ENCODE measurements at places on chromosomes 16 and 17.

DNA sequence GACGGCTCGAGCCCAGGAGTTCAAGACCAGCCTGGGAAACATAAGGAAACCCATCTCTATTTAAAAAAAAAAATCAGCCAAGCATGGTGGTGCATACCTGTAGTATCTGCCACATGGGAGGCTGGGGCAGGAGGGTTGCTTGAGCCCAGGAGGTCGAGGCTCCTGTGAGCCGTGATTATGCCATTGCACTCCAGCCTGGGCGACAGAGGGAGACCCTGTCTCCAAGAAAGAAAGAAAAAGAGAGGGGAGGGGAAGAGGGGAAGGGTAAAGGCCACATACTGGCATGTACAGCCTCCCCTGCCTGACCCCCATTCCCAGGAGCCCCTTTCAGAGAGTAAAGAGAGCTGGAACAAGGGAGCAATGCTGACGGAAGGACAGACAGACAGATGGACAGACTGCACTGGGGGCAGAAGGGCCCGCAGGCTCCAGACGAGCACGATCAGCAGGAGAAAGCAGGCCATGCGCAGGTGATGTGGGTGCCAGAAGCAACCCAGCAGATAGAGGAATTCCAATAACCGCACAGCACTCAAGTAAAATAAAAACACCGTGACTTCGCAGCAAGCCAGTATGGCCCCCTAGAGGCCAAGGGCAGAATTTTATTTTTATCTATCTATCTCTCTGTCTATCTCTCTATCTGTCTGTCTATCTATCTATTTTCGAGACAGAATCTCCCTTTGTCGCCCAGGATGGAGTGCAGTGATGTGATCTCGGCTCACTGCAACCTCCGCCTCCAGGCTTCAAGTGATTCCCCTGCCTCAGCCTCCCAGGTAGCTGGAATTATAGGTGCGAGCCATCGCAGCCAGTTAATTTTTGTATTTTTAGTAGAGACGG lies 27.1 kb upstream of the SNN start:
- DNase-seq: peak; percentile 67

DNA sequence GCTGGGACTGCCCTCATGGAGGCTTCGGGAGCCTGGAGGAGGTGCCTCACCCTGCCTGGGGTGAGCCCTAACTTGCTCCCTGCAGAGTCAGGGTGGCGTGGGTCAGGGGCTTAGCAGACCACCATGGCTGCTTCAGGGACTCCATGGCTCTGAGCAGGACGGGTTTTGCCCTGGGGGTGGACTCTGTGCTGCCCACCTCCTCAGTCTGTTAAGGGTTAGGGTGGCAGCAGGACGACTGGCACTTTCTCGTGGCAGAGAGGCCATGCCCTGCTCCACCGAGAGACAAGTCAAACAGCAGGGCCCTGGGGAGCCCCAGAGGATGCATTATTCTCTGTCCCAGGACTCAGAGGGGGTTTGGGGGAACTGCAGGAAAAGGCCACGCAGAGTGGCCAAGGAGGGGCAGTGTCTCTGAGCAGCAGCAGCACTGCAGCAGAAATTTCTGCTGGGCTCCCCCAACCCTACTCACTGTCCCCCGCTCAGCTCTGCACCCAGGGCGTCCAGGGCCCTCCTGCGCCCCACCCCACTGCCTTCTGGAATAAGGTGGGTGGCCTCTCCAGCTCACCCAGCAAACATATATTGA lies 1.8 kb upstream of the PRSS22 start:
- no peak for DNase-seq

GRCh38 chr17:9436630-9437029 lies 139.0 kb downstream of the STX8 start:
- no peak for DNase-seq

DNA sequence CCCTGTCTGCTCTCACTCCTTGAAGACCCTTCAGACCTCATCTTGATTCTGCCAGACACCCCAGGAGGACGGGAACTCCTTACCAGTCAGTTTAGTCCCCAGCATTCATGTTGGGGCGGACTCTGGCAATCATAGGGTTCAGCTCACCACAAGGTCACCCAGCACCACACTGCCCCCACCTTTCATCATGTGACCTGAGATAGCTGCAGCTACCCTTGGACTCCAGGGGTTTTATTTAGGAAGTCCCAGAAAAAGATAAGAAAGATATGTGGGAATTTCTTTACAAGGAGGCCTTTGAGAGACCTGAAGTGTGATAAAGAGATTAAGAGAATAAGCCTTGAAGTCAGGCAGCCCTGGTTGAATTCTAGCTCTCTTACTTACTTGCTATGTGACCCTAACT lies 59.8 kb upstream of the NLK start:
- DNase-seq: no peak

- DNase-seq: peak; percentile 42
These were observed 17.9 kb downstream of the CASKIN1 start for GRCh38 chr16:2178321-2179106.

GRCh38 chr17:57478478-57479250 lies 222.3 kb downstream of the MSI2 start:
- DNase-seq: no peak
